Breast epithelium (tissue), 4 donors: ENCODE measurements at places on chromosomes 2 and 18.

DNA sequence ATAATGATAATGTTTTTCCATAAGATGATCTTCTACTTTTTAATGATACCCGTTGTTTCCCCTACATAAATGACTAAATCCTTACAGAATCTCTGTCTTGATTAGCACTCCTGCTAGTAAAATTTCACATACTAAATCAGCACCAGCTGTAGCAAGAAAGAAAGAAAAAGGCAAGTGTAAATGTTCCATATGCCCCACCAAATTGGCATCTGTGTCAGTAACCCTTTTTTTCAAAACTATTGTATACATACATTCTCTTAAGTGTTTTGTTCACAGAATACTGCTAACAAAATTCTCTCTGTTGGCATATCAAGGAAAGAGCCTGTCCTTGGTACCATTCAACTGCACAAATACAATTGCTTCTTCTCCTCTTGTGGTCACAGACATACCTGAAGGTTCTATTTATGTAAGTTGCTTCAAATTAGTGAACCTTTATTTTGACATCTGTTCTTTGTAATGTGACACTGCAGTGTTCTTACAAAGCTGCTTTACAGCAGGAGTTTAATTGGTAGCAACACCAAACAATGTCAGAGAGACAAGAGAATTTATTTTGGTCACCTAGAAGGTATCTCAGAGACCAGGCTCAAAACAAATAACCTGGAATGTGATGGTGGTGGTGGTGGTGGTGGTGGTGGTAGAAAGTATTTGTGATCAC lies 641.9 kb downstream of the ZEB2 start:
- DNase-seq, result no peak

- DNase-seq, result no peak
Observed at GRCh38 chr2:208320686-208321085, 54.6 kb downstream of the PIKFYVE start.

DNA sequence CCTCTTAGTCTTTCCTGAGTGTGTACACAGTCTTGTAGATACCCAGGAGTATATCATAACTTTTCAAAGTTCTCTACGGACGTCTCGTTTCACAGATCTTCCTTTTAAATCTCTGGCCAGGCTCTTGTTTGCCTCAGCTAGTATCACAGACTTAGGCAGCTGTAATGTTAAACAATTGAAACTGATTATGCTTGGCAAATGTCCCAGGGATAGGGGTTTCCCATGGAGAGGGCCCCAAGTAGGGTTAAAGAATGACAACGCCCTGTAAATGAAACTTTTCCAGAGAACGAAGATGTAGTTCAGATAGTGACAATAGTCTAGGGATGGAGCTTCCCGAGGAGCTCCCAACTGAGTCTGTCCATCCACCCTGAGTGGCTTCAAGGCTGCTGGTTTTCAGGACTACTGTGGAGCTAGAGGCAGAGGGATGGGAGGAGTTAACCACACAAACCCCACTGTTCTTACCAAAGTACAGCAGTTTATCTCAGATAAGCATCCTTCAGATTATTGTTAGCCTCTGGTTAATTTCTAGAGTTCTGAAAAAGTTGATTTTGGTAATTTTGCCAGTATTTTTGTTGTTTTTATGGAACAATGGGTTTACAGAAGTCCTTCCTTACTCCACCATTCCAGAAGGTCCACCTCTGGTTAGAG lies 9.1 kb downstream of the NEURL3 start:
- no peak for DNase-seq

DNA sequence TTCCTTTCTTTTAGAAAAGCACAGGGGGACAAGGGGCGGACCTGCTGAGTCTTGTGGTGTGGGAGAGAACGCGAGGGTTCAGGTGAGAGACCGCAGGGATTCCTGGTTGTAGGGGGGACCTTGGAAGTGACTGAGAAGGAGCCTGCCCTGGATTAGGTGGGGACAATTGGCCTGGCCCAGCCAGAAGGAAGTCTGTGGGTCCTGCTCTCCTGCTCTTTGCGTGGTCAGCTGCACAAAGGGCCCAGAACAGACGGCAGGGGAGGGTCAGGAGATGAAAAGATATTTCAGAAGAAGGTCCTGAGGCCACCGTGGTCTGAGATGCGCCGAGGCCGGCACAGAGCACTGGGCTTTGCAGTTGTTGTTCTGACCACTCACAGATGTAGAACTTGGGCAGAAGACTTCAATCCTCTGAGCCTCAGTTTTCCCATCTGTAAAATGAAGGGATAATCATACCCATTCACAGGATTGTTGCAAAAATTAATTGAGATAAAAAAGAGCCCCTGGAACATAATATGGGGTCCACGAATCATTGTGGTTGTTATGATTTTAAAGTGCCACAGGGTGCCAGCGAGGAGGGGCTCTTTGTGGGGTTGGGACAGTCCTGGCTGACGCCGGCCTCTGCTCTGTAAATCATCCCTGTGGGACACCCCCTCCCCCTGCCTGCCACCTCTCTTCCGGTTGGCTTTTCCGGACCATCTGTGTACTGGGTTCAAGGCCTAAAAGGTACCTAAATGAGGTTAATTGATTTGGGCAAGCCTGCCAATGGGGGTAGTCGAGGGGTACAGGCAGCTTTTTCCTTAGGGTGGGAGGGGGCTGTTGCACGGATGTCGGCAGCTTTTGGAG lies 1.8 kb downstream of the LPIN1 start:
- no peak for DNase-seq

DNA sequence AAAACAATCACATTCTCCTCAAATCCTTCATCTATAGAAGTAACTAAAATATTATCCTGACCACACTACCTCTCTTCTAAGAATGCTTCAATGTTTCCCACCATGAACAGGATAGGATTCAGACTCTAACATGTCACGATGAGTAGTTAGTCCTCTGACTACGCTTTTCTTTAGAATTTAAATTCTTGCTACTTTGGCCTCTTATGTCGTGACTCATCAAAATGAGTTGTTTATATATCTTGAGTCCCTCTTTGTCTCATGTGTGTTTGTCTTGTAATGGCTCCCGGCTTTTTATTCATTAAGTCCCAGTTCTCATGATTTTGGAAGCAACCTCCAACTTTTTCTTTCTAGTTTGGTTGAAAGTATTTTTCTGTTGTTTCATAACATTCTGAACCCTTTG lies 1289.2 kb downstream of the DSC3 start:
- no peak for DNase-seq

- no peak for DNase-seq
Observed at GRCh38 chr2:203908066-203908796, 28.3 kb upstream of the ICOS start.
